ENCODE measurements at places on chromosomes 1 and 21. TPM values are rescaled to one million over a fixed set of nuclear protein-coding genes. Genes with fewer than 3 reads are reported as not detected.
A peak's percentile ranks its signal among the peaks of the same experiment; 100 is the strongest.

DNA sequence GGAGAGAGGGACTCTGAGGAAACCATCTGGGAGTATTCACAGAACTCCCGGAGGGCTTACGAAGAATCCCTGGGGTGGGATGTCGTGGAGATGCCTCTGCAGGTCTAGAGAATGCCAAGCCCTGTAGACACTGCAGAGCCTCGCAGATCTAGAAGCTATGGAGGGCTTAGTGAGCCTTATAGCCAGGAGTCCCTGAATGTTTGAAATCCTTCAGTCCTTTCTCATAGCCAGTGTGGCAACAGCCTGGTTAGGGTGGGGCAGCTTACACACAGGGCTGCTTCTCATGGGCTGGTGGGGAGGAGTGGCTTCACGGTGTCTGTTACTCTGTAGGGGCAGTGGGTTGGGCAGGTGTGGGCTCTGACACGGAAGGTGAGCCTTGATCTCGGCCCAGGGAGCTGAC lies 44.2 kb upstream of the KDM4A start:
- DNase-seq = no peak
- no peaks in the 10 kb centered on the region for H3K4me1 ChIP-seq
- H3K36me3 ChIP-seq = peaks cover 23% of the 10 kb centered on the region
- H3K27me3 ChIP-seq = no peaks in the 10 kb centered on the region

DNA sequence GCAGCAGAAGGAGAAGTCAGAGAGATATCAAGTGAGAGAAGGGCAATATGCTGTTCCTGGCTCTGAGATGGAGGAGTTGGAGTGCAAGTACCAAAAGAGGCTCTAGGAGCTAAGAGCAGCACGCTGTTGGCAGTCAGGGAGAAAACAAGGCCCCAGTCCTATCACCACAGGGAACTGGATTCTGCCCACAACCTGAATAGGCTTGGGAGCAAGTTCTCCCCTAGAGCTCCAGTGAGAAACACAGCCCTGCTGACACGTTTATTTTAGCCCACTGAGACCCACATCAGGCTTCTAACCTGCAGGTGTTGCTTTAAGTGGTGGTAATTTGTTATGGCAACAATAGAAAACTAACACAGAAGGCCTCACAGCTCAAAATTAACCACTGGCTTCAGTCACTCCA lies 31.8 kb upstream of the ZNF644 start:
- H3K36me3 ChIP-seq = no peaks in the 10 kb centered on the region
- no peaks in the 10 kb centered on the region for H3K27me3 ChIP-seq
- DNase-seq = peak; percentile 75
- no peak overlapping the region for H3K27ac ChIP-seq
- no peak overlapping the region for H3K4me3 ChIP-seq
- no peaks in the 10 kb centered on the region for H3K4me1 ChIP-seq

NLRP3 gene
- total RNA-seq = 1.5 TPM

TMEM51 gene
- 8.6 TPM for total RNA-seq

SERPINC1 gene
- not detected for total RNA-seq

FAM229A gene
- 5.9 TPM for total RNA-seq

- peaks cover 24% of the 10 kb centered on the region for H3K4me1 ChIP-seq
- DNase-seq = no peak
- H3K36me3 ChIP-seq = no peaks in the 10 kb centered on the region
- no peak overlapping the region for H3K4me3 ChIP-seq
Observed at GRCh38 chr21:45055861-45056260, 18.5 kb upstream of the ADARB1 start.

TSPAN2 gene
- 70.2 TPM for total RNA-seq

DNA sequence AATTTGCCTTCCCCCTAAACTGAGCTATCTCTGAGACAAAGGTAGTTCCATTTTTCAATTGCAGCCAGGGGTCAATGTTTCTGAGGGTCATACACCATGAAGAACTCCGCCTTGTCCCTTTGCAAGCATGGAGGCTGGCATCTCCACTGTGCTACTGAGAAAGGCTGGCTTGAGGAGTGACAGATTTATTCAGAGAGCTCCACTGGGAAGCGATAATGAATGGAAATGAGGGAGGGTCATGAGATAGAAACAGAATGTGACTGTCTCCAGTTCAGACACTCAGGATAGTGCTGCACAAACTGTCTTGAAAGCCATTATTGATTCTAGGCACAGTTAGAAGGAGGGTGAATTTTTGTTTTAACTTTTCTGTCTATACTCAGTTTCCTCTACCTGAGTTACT lies 197.5 kb downstream of the ZNF326 start:
- no peaks in the 10 kb centered on the region for H3K36me3 ChIP-seq
- no peak overlapping the region for H3K27ac ChIP-seq
- H3K4me3 ChIP-seq = no peak overlapping the region
- no peaks in the 10 kb centered on the region for H3K4me1 ChIP-seq
- DNase-seq = no peak

- no peaks in the 10 kb centered on the region for H3K27me3 ChIP-seq
- no peaks in the 10 kb centered on the region for H3K36me3 ChIP-seq
- H3K27ac ChIP-seq = no peak overlapping the region
- H3K4me1 ChIP-seq = no peaks in the 10 kb centered on the region
- no peak overlapping the region for H3K4me3 ChIP-seq
Observed at GRCh38 chr1:245691897-245692296, 537.1 kb downstream of the KIF26B start.

DNA sequence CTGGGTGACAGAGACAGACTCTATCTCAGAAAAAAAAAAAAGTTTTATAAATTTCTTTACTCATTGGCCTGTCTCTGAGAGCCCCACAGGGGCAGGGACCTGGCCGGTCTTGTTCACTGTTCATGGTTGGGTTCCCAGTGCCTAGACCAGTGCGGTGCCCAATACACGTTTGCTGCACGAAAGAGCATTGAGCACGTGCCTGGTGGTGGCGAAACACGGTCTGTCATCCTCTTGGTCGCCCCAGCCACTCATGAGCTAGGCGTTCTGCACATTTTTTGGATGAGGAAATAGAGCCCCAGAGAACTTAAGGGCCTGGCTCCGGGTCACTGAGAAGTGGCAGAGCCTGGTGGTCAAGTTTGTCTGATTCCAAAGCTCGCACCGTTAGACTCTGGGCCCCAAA lies 18.7 kb upstream of the EPHA8 start:
- no peaks in the 10 kb centered on the region for H3K36me3 ChIP-seq
- no peak overlapping the region for H3K27ac ChIP-seq
- no peak overlapping the region for H3K4me3 ChIP-seq
- no peaks in the 10 kb centered on the region for H3K4me1 ChIP-seq

DNA sequence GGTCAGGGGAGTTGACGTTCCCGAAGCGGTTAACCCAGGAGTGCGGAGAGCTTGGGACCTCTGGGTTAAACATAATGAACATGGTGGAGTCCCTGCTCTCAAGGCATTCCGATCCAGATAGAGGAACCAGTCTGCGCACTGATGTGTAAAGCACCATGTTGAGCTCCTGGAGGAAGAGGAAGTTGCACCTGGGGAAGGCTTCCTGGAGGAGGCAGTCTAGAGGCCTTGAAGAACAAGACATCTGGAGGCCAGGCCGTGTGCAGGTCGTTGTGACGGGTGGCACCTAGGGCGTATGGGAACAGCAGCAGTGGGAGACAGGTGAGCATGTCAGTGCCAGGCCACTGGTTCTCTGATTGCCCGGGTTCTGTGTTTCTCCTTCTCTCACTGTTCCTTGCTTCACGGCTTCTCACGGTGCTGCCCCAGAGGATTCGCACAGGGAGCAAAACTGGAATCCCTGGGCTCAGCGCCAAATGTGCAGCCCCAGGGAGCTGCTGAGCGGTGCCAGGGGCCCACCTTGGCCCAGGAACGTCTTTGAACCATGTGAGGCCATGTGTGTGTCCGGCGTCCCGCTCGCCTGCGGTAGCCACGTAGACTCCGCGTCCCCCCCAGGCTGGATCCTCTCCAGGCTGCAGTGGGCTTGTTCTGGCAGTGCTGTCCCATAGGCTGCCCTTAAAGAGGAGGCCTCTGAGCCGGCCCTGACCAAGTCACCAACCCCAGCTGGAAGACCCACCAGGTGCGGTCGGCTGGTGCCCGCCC lies 122.9 kb upstream of the GALNT2 start:
- no peaks in the 10 kb centered on the region for H3K36me3 ChIP-seq
- no peaks in the 10 kb centered on the region for H3K27me3 ChIP-seq
- no peak overlapping the region for H3K27ac ChIP-seq
- peaks cover 4% of the 10 kb centered on the region for H3K4me1 ChIP-seq

- peak overlapping the region; percentile 72 for H3K27ac ChIP-seq
- no peaks in the 10 kb centered on the region for H3K36me3 ChIP-seq
- H3K27me3 ChIP-seq = no peaks in the 10 kb centered on the region
- DNase-seq = no peak
- peak overlapping the region; percentile 4 for H3K4me3 ChIP-seq
- H3K4me1 ChIP-seq = peaks cover 96% of the 10 kb centered on the region
Observed at GRCh38 chr1:204885288-204885711, 14.6 kb downstream of the NFASC start.

CRYAA gene
- not detected for total RNA-seq

DNA sequence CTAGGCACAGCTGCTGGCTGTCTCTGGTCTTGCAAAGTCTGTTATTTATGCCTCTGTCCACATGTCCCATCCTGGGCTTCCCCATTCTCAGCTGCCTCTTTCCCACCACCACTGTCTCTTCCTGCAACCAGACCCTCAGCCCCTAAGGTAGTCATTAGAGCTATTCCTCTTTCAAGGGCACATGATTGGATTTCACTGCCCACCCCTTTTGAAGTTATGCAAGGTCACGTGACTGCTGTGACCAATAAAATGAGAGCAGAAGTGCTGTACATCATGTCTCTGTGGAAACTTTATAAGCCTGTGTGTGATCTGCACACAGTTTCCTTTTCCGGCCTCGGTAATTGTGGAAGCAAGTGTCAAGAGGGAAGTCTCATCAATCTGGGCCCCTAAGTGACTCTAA lies 136.6 kb upstream of the HMGB4 start:
- H3K4me1 ChIP-seq = no peaks in the 10 kb centered on the region
- H3K27ac ChIP-seq = no peak overlapping the region
- H3K36me3 ChIP-seq = no peaks in the 10 kb centered on the region
- no peak overlapping the region for H3K4me3 ChIP-seq
- H3K27me3 ChIP-seq = no peaks in the 10 kb centered on the region
- DNase-seq = peak; percentile 77

DNA sequence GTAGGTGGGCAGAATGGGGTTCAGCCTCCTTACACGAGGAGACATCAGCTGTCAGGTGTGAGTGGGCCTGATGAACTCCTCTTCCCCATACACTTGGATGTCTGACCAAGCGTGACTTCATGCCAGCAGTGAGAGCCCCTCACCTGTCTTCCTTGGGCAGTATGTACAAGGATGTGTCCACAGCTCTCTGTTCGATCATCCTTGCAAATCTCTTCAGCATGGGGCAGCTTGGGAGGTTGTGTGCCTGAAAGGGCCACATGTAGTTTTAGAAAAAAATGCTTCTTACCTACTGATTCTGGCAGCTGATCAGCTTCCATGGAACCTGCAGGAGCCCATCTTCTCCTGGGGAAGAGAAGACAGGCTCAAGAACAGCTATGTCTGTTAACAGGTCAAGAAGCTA lies 18.0 kb downstream of the ACP6 start:
- no peak for DNase-seq
- no peaks in the 10 kb centered on the region for H3K4me1 ChIP-seq
- H3K36me3 ChIP-seq = peaks cover 30% of the 10 kb centered on the region
- H3K27me3 ChIP-seq = no peaks in the 10 kb centered on the region
- no peak overlapping the region for H3K27ac ChIP-seq

C1orf87 gene
- not detected for total RNA-seq

PLEKHN1 gene
- total RNA-seq = 0.17 TPM

DNA sequence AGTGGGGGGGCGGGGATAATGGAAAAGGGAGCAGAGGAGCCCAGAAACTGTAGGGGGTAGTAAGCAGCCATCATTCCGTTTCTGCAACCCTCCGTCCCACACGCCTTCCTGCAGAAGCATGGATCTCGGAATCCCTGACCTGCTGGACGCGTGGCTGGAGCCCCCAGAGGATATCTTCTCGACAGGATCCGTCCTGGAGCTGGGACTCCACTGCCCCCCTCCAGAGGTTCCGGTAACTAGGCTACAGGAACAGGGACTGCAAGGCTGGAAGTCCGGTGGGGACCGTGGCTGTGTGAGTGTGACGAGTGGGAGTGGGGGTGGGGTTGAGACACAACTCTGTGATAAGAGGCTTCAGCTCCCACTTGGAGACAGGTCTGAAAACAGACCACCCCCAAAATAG lies 706 bp downstream of the CREB3L4 start:
- peaks cover 22% of the 10 kb centered on the region for H3K4me1 ChIP-seq
- H3K27me3 ChIP-seq = no peaks in the 10 kb centered on the region
- DNase-seq = no peak
- H3K27ac ChIP-seq = peak overlapping the region; percentile 92

DNA sequence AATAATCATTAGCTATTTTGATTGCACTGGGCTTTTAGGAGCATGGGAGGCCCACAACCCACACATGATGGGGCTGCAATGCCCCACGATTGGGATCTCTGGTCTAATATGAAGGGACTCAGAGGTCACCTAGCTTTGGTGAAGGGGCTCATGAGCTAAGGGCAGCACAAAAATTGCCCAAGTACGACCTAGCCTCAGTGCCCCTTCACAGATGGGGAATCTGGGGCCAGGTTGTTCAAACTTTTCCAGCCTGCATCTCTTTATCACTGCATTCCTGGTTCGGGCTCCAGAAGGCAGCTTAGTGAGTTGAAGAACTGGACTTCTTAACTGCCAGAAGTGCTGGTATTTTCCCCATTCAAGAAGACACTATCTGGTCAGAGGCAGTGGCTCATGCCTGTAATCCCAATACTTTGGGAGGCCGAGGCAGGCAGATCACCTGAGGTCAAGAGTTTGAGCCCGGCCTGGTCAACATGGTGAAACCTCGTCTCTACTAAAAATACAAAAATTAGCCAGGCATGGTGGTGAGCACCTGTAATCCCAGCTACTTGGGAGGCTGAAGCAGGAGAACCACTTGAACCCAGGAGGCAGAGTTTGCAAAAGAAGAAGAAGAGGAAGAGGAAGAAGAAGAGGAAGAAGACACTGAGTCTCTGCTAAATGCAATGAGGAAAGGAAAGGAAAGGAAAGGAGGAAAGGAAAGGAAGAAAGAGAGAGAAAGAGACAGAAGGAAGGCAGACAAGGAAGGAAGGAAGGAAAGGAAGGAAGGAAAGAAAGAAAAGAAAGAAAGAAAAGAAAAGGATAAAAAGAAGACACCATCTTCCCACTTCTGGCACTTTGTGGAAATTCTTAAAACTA lies 258.5 kb upstream of the IRF2BP2 start:
- no peak overlapping the region for H3K27ac ChIP-seq
- H3K4me3 ChIP-seq = no peak overlapping the region
- H3K27me3 ChIP-seq = no peaks in the 10 kb centered on the region
- no peak for DNase-seq
- no peaks in the 10 kb centered on the region for H3K36me3 ChIP-seq
- peaks cover 40% of the 10 kb centered on the region for H3K4me1 ChIP-seq

GRCh38 chr21:45642122-45642813 lies 1.3 kb upstream of the PCBP3 start:
- H3K27me3 ChIP-seq = peaks cover 4% of the 10 kb centered on the region
- H3K4me1 ChIP-seq = peaks cover 6% of the 10 kb centered on the region

SLC45A1 gene
- 6.8 TPM for total RNA-seq

GRCh38 chr1:219188331-219188803 lies 14.7 kb downstream of the LYPLAL1 start:
- no peaks in the 10 kb centered on the region for H3K27me3 ChIP-seq
- H3K4me3 ChIP-seq = no peak overlapping the region
- no peaks in the 10 kb centered on the region for H3K36me3 ChIP-seq
- no peak for DNase-seq
- H3K27ac ChIP-seq = peak overlapping the region; percentile 45
